IMR-90 (cell line): ENCODE measurements at places on chromosomes 13 and 19. TPM values are rescaled to one million over a fixed set of nuclear protein-coding genes. Genes with fewer than 3 reads are reported as not detected.

GRCh38 chr19:28403690-28404089 lies 809.3 kb downstream of the UQCRFS1 start:
- H3K27me3 ChIP-seq = no peaks in the 10 kb centered on the region
- no peak overlapping the region for H3K27ac ChIP-seq
- H3K36me3 ChIP-seq = no peaks in the 10 kb centered on the region

DNA sequence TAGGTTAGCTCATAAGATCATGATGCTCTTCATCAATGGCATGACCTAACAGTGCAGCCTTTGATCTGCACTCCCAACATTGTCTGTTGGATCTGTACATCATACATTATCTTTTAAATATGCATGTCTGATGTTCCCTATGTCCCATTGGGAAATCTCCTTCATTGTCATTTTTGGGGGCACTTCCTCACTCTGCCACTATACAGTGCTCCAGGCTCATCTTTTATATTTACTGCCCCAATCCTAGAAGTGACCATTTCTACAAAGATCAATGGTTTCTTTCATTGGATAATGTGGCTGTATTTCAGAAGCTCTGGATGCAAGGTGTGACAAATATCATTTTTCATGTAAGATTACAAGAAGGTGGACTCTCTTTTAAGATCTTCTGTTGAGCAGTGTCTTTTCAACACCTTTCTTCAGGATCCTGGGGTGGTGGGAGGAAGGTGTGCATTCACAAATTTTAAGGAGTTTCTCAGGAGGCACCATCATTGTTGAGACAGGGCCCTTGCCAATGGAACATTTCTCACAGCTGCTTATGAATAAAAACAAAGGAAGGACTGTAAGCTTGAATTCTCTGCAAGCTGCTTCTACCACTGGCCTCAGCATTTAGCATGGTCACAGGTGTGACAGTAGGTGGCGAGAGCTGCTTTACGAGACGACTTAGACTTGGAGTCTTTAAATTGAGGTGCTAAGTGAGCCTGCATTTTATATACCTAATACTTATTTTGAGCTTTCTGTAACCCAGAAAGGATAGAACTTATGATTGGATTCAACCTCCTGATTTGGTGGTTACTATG lies 403.0 kb downstream of the LMO7 start:
- H3K4me1 ChIP-seq = peaks cover 12% of the 10 kb centered on the region
- H3K27me3 ChIP-seq = no peaks in the 10 kb centered on the region
- no peak for DNase-seq
- H3K27ac ChIP-seq = no peak overlapping the region
- H3K36me3 ChIP-seq = no peaks in the 10 kb centered on the region

ZNF763 gene
- 0.56 and 0.90 TPM in 2 replicates for total RNA-seq

SLC25A41 gene
- total RNA-seq = not detected in 2 replicates

SOX1 gene
- not detected in 2 replicates for total RNA-seq

- no peaks in the 10 kb centered on the region for H3K27me3 ChIP-seq
- no peak for DNase-seq
- H3K27ac ChIP-seq = no peak overlapping the region
- no peaks in the 10 kb centered on the region for H3K36me3 ChIP-seq
- no peak overlapping the region for H3K4me3 ChIP-seq
Measured at GRCh38 chr13:103639326-103639725, 573.1 kb upstream of the SLC10A2 start.

NXNL1 gene
- total RNA-seq = not detected in 2 replicates
